Retinal pigment epithelial cell (primary cell): ENCODE measurements at places on chromosomes 2 and 18.

DNA sequence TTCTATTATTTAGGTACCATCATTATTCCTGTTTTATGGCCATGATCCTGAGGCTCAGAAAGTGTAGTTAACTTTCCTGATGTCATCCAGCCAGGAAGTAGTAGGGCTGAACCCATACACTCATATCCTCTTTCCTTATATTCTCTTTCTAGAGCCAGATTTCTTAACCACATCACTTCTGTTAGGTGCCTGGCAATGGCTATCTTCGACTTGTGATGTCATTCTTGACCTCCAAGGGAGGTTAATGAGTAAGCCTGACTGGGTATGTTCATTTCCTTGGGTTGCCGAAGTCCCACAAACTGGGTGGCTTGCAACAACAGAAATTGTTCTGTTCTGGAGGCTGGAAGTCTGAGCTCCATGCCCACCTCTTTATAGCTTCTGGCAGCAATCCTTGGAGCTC is 43.4 kb downstream of the ITGB6 start:
- no peak for DNase-seq

- DNase-seq = no peak
Observed at GRCh38 chr2:134153294-134153880, 100.5 kb upstream of the MGAT5 start.

DNA sequence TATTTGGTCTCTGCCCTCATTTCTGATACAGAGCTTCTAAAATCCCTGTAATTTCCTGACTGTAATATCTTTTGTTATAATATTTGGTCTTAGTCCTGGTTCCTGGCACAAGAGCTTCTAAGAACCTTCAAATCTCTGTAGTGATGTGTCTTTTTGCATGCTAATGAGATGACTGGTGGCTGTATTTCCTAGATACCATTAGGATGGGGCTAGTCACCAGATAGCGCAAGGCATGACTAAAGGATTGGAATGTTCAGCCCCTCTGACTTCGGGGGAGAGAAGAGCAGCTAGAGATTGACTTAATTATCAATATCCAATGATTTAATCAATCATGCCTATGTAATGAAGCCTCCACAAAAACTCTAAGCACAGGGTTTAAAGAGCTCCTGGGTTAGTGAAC is 620.8 kb upstream of the ACVR2A start:
- no peak for DNase-seq

DNA sequence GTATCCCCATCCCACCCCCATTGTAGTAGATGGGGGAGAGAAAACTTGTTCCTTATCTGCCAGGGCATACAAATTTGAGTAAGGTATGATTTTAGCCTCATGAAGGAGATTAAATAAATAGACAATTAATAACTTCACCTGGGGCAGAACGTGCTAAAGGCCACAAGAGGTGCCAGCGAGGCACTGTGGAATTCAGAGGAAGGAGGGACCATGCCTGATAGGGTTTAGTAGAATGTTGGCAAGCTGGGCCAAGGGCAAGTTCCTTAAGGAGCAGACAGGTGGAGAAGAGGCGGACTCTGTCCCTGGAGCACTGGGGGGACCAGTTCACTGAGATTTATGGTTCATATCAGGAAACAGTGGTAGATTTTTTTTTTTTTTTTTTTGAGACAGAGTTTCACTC is 22.5 kb downstream of the STAMBP start:
- DNase-seq = no peak

DNA sequence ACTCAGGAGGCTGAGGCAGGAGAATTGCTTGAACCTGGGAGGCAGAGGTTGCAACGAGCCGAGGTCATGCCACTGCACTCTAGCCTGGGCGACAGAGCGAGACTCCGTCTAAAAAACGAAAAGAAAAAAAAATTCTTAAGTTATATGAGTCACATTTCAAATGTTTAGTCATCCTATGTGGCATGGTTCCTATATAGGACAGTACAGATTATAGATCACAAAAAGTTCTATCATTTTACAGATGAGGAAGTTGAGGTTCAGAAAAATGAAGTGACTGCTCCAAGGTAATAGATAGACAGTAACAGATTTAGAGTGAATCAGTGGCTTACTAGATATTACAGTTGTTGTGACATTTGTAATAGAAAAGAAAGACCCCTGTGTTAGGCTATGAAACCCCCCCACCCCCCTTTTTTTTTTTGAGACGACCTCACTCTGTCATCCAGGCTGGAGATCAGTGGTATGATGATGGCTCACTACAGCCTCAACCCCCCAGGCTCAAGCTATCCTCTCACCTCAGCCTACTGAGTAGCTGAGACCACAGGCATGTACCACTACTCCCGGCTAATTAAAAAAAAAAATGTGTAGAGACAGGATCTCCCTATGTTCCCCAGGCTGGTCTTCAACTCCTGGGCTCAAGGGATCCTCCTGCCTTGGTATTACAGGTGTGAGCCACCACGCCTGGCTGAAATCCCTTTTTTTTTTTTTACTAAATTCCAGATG is 22.7 kb downstream of the PTPN4 start:
- DNase-seq = no peak

DNA sequence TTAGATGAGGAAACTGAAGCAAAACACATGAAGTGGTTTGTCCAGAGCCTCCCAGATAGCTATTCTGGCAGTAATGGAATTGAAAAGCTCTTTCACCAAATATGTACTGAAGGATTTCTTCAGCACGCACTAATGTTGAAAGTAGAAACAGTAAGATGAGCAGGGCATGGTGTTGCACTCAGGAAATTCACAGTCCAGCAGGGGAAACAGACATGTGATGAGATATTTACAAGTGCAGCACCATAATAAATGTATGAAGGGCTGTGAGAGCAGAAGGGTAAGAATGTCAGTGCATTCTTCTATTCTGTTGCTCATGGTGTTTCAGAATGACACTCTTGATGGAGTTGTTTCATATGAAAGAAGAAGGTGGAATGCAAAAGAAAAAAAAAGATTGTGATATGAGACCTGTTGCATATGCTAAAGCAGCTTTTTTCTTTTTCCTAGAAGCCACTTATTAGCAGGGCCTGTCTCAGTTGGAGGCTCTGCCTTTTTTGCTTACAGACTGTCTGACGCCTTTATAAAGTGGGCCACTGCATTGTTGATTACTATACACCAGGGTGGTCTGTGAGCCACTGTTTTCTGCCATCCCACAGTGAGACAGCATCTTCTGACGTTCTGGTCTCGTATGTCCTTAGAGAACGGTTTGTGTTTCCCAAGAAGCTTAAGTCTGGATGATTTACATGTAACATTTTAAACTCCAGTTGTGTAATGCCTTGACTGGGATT is 516.9 kb downstream of the ARHGAP15 start:
- DNase-seq = no peak

DNA sequence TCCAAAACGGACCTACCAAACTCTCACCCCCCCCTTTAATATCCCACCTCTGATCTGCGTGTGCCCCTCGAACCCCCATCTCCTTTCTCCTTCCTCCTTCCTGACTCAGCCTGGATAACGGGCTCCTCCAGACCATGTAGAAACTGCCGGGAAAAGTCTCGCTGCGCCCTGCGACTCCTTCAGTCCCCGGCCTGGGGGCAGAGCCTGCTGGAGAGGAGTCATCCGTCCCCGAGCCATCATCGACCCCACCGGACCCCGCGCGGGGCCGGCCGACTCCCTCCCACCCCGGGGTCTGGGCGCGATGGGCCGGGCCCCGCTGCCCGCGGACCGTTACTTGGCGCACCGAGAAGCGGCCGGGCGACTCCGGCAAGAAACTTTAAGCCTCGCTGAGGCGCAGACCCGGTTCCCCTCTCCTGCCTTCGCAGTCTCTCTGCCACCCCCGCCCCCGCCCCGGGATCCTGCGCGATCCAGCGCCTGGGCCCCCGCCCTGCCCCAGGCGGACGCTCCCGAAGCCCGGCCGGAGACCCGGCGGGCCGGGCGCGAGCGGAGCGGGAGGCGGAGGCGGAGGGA is 3.4 kb downstream of the ZEB2 start:
- DNase-seq = no peak

DNA sequence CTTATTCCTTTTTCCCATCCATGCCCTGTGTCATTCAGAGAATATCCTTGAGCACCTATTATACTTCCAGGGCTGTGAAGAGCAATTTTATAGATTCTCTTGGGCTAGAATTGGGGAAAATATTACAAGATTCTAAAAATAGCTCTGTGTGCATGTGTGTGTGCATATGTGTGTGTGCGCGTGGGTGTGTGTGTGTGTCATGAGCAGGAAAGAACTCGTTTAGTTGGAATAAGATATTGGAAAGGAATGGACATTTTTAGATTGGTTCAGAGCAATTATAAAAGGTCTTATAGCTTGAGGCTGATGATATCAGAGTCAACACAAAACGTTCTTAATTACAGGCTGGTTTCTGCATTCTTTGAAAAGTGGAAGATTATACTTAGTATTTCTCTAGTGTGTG is 212.1 kb upstream of the COPS8 start:
- DNase-seq = no peak
